Central memory CD8-positive, alpha-beta T cell (primary cell): ENCODE measurements at places on chromosomes 1 and 21.

GRCh38 chr21:46020581-46020980 is 39.0 kb downstream of the COL6A1 start:
- peaks cover 2% of the 10 kb centered on the region for H3K36me3 ChIP-seq
- no peaks in the 10 kb centered on the region for H3K4me1 ChIP-seq
- H3K27me3 ChIP-seq, result peaks cover 77% of the 10 kb centered on the region
- H3K4me3 ChIP-seq, result no peak overlapping the region
- no peak overlapping the region for H3K27ac ChIP-seq

DNA sequence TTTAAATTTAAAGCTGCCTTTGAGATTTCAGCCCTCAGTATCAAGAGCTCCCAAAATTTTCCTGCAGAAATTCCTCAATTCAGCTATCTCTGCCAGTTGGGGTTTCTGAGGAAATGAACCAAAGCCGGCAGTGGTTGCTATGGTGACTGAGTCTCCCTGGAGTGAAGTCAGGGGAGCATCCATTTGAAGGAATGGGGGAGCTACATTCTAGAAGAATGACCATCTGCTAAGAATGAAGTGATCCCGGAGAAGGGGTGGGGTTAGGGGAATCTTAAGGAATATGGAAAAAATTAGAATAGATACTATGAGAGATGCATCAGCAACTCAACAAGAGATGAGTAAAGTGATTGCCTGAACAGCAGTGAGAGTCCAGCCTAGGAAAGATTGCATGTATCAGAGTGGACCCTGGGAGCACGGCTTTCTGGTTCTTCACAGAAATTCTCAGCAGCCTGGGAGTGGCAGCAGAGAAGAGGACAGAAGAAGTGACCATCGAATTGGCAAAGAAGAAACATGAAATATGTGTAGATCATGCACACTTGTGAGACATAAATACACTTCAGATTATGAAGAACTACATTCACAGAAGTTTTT is 94.7 kb downstream of the CHD1L start:
- DNase-seq, result no peak
- peaks cover 41% of the 10 kb centered on the region for H3K27me3 ChIP-seq
- no peak overlapping the region for H3K4me3 ChIP-seq
- no peaks in the 10 kb centered on the region for H3K4me1 ChIP-seq
- H3K27ac ChIP-seq, result no peak overlapping the region

DNA sequence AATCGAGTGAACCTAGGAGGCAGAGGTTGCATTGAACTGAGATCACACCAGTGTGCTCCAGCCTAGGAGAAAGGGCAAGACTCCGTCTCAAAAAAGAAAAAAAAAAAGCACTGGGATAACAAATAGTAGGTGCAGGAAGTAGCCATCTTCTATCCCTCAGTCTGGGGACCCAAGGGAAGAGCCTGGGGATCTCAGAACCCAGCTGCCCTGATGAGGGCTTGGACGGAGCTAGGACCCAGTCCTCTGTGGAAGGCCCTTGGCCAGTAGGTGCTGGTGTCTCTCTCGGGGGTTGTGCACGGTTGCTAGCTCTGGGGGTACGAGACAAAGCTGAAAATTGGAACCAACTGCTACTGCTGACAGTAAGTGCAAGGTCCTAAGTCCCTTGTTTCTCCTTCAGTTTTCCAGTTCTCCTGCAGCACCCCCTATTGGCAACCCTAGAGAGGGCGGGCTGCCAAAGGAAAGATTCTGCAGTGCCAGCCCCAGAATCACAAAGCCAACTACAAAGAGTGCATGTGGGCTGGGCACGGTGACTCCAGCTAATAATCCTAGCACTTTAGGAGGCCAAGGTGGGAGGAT is 57.6 kb upstream of the KIF1B start:
- no peak for DNase-seq
- no peaks in the 10 kb centered on the region for H3K4me1 ChIP-seq
- no peak overlapping the region for H3K27ac ChIP-seq
- no peak overlapping the region for H3K4me3 ChIP-seq

- no peak for DNase-seq
- H3K4me3 ChIP-seq, result no peak overlapping the region
- no peaks in the 10 kb centered on the region for H3K27me3 ChIP-seq
- H3K4me1 ChIP-seq, result no peaks in the 10 kb centered on the region
- no peaks in the 10 kb centered on the region for H3K36me3 ChIP-seq
Observed at GRCh38 chr1:209326076-209326475, 257.4 kb upstream of the CAMK1G start.

- no peaks in the 10 kb centered on the region for H3K36me3 ChIP-seq
- H3K4me3 ChIP-seq, result no peak overlapping the region
- no peak for DNase-seq
- peaks cover 21% of the 10 kb centered on the region for H3K27me3 ChIP-seq
- H3K4me1 ChIP-seq, result no peaks in the 10 kb centered on the region
Observed at GRCh38 chr1:54894271-54894670, 7.3 kb upstream of the DHCR24 start.

DNA sequence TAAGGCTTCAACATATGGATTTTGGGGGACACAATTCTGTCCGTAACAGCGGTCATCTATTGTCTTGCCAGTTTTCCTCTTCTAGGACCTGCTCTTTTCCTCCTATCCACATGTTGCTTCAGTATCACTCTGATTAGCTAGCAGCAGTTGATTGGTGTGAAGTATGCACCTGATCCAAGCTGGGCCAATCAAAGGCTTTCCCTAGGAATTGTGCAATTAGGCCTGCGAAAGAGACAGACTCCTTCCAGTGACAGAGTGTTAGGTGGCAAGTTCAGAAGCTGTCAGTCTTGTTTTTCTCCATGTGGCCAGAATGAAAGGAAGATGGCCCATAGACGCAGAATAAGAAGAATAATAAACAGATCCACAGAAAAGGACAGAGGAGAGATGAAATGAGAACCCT is 34.1 kb upstream of the IL12RB2 start:
- H3K4me3 ChIP-seq, result no peak overlapping the region
- no peak for DNase-seq

DNA sequence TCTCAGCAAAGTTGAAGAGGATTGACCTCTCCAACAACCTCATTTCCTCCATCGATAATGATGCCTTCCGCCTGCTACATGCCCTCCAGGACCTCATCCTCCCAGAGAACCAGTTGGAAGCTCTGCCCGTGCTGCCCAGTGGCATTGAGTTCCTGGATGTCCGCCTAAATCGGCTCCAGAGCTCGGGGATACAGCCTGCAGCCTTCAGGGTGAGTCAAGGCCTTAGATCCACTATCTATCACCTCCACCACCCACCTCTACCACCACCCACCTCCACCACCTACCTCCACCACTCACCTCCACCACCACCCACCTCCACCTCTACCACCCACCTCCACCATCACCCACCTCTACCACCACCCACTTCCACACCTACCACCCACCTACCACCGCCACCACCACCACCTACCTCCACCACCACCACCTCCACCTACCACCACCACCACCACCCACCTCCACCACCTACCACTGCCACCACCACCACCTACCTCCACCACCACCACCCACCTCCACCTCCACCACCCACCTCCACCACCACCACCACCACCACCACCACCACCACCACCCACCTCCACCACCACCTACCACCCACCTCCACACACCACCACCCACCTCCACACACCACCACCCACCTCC is 5.8 kb downstream of the OPTC start:
- H3K27me3 ChIP-seq, result peaks cover 17% of the 10 kb centered on the region
- peaks cover 4% of the 10 kb centered on the region for H3K4me1 ChIP-seq
- peaks cover 2% of the 10 kb centered on the region for H3K36me3 ChIP-seq
- H3K4me3 ChIP-seq, result no peak overlapping the region
- no peak overlapping the region for H3K27ac ChIP-seq

DNA sequence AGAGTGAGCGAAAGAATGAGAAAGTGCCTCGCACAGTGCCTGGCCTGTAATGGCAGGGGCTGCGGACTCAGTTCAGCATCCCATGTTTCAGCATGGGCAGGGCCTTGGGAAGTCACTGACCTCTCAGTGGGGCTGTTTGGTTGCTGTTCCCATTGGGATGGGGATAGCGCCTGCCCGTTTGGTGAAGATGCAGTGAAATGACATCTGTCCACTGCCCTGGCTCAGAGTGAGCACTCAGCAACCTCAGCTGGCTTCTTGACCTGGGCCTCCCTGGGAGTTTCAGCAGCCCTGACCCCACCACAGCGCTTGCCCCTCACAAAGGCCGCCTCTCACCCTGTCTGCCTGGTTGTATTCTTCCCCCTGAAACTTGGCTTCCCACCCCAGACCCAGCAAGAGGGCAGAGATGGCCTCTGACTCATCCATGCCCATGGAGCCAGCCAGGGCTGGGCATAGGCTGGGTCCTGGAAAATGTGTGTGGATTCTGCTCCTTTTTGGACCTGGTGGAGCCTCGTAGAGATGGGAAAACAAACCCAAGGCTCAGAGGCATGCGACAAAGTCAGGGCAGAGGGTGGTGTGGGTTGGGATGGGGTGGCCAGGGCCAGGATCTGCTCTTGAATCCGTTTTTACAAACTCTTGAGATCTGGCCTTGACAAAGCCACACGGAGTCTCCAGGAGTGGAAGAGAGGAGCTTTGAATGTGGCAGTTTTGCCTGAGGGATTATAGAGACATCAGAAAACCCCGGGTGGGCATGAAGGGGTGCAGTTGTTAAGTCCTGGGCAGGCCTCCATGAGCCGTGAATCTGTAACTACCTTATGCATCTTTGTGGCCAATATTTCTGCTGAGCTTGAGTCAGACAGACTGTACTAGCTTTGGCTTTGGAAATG is 1.2 kb downstream of the XKR8 start:
- no peak for DNase-seq
- peak overlapping the region; percentile 72 for H3K27ac ChIP-seq
- peaks cover 12% of the 10 kb centered on the region for H3K36me3 ChIP-seq
- H3K27me3 ChIP-seq, result peaks cover 7% of the 10 kb centered on the region
- peaks cover 17% of the 10 kb centered on the region for H3K4me1 ChIP-seq
- H3K4me3 ChIP-seq, result peak overlapping the region; percentile 81

DNA sequence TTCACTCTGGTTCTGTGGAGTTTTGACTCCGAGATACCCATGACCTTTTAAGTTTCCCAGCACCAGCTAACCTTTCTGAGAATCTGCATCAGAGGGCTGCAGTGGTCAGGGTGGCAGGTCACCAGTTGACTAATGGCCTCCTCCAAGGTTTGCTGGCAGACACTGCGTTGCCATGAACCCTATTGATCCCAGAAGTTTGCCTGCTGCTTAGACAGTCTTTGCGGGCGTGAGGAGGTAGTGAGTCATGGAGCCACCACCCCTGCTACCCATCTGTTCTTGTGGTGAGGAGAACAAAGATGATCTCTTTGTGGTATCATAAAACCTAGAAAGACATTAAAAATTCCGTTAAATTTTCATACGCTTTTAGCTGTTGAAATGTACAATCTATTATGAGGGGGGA is 180.4 kb downstream of the FGGY start:
- no peak overlapping the region for H3K27ac ChIP-seq
- H3K36me3 ChIP-seq, result peaks cover 3% of the 10 kb centered on the region
- no peak for DNase-seq

DNA sequence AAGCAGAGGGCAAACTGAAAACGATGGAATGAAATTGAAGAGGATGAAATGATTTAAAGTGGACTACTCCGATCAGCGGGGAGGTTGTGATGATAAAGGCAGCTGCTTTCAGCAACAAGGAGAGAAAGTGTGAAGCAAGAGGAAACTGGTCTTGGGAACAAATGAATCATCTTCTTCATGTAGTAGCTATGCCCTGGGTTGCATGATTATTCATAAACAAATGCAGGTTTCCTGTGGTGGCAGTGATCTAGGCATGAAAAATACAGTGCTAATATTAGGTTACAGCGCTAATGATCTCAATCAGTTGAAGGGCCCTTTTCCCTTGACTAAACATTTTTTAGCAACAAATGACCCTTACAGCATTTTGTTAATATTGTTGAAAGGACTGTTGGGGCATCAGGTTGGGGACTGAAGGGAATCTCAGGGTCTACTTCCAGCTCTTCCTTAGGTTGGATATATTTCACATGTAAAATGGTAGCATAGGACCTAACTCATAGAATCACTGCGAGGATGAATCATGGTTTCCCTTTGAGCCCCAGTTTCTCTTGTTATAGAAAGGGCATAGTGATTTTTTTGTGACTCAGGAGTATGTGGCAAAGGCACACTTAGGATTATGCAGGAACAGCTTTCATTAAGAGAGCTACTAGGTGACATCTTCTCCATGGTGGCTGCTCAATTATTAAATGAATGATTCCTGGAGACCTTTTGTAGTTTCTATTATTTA is 1.9 kb upstream of the ZFYVE9 start:
- peak overlapping the region; percentile 86 for H3K4me3 ChIP-seq
- peaks cover 26% of the 10 kb centered on the region for H3K4me1 ChIP-seq
- DNase-seq, result no peak
- peaks cover 7% of the 10 kb centered on the region for H3K36me3 ChIP-seq
- peak overlapping the region; percentile 67 for H3K27ac ChIP-seq
- no peaks in the 10 kb centered on the region for H3K27me3 ChIP-seq

DNA sequence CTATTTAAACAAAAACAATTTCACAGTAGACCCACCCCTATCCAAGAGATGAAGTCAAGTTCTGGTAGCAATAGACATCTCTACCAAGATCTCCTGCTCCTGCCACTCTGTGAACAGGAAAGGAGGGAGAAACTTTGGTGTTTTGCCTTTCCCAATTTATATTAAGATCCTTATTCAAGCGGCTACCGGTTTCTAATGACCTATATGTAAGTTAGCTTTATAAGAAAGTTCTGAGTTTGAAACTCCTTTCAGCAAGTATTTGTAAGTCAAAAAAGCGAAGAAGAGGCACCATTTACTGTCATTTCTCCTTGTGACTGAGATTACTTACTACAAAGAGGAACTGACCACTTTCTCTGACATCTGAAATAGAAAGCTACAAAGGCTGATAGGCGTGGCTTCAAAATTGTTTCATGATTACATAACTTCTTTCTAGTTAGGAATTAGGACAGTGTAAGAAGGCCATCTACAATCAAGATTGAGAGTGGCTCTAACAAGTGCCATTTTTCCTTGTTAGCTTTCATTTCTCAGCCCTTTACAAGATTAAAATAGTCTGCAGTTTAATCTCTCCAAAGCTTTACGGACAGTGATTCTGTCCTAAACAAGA is at the start of gene MNDA:
TSS of gene MNDA (plus strand) at position 448 of the 604 bp plus-strand sequence. CDS start 10,803 bp downstream, outside the sequence.
- DNase-seq, result no peak
- H3K4me3 ChIP-seq, result no peak within 1 kb of the TSS
- H3K36me3 ChIP-seq, result peaks cover 1% of the 10 kb centered on the region
- H3K4me1 ChIP-seq, result peaks cover 8% of the 10 kb centered on the region
- H3K27me3 ChIP-seq, result no peaks in the 10 kb centered on the region

DNA sequence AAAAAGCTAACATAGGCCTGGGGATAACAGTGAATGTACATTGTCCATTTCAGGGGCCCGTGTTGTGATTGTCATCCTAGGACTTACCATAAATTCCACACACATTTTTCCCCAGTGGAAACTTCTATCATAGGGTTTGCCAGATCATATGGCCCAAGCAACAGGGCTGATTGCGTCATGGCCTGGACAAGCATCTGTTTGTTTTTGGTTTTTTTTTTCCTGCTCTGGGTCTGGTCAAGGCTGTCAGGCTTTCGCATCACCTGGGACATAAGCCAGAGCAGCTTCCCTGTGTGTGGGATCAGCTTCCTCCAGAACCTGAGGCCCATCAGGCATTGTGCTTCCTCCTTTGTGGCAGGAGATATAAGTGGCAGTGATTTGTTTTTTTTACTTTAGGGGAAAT is 598.5 kb upstream of the USP24 start:
- no peaks in the 10 kb centered on the region for H3K36me3 ChIP-seq
- no peak for DNase-seq
- no peaks in the 10 kb centered on the region for H3K27me3 ChIP-seq
- no peak overlapping the region for H3K4me3 ChIP-seq

GRCh38 chr1:172588296-172589291 is 55.6 kb downstream of the SUCO start:
- no peak for DNase-seq
- H3K4me3 ChIP-seq, result no peak overlapping the region
- peaks cover 14% of the 10 kb centered on the region for H3K4me1 ChIP-seq

- no peak overlapping the region for H3K27ac ChIP-seq
- H3K36me3 ChIP-seq, result no peaks in the 10 kb centered on the region
- no peaks in the 10 kb centered on the region for H3K4me1 ChIP-seq
Observed at GRCh38 chr1:244154872-244155531, 103.9 kb downstream of the ZBTB18 start.
